ENCODE measurements at places on chromosomes 3 and 15.
A peak's percentile ranks its signal among the peaks of the same experiment; 100 is the strongest.

- DNase-seq: no peak
These were observed 30.8 kb downstream of the LRRC28 start for GRCh38 chr15:99282121-99282520.

GRCh38 chr3:129617381-129618185, 11.1 kb upstream of the PLXND1 start:
- DNase-seq: no peak

GRCh38 chr3:71305231-71306206, 278.0 kb downstream of the FOXP1 start:
- DNase-seq: no peak

DNA sequence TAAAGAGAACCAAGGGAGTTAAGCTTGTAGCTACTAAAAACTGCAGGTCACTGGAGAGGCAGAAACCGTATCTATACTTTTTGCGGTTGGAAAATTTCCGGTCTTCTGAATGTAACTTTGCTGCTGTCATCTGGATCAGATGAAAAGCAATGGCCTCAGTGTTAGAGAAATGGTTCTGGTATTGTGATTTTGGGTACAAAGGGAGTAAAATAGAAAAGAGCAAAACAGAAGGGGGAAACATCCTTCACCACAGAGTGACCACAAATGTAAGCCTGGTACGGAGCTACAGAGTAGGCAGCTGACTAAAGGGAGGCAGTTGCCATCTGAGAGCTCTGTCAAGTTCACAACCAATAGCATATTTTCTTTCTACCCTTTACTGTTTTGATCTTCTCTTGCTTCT, 5.6 kb downstream of the CD96 start:
- DNase-seq: peak; percentile 28

DNA sequence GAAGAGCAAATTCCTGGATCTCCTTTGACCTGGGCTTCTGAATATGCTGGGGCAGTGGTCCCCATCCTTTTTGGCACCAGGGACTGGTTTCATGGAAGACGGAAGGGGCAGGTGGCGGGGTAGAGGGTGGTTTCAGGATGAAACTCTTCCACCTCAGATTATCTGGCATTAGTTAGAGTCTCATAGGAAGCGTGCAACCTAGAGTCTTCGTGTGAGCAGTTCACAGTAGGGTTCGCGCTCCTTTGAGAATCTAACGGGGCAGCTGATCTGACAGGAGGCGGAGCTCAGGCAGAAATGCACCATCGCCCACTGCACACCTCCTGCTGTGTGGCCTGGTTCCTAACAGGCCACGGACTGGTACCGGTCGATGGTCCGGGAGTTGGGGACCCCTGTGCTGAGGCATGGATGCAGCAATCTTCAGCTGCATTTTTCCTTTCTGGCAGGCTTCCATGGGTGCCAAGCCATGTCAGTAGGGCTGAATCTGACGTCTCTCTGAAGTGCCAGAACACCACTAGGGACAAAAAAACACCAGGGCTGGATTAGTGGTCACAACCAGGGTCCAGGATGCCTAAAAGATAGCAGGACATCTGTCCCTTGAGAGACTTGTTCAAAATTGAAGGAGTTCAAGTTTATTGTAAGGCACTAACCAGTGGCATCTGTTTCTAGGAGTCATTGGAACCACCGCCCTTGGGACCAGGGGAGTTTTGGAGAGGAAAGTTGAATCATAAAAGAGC, 8.4 kb upstream of the GOLGB1 start:
- DNase-seq: no peak

GRCh38 chr15:63501256-63502089, 2.9 kb upstream of the USP3 start:
- DNase-seq: peak; percentile 46

DNA sequence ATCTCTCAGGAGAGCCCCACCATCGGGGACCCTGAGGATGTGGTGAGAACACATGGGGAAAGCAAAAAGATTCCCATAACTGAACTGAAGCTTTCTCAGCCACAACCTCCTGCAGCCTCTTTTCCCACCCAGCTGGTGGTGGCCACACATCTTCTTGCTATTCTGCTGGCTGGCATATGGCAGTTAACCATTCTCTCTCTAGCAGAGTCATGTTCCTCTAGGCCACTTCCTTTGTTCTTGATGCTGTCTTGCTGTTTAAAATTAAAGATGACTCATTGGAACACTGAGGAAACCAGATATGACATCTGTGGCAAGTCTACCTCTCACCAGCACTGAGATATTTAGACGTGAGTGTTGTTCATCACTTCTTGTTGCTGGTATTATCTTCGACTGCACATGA, 180.3 kb upstream of the ROBO2 start:
- DNase-seq: no peak

GRCh38 chr3:163773136-163773535, 1305.2 kb downstream of the SI start:
- no peak for DNase-seq

- no peak for DNase-seq
These were observed 146.4 kb upstream of the LIPC start for GRCh38 chr15:58285212-58285920.

DNA sequence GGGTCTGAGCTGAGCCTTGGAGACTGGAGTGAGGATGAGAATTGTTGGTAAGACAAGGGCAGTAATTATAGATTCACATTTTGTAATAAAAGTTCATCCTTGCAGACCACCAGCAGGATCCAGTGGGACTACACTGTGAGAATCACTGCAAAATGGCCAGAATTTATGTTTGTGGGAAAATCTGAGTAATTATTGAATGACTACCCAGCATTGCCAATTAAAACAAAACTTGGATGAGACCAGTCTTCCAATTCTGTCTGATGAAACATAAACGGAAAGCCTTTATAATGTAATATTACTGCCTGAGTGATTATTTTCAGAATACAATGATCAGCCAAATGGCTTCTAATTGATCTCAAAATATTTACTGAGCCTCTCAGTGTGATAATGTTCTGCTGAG, 323.3 kb upstream of the C2CD4B start:
- DNase-seq: no peak

GRCh38 chr3:3627114-3627513, 172.1 kb upstream of the LRRN1 start:
- no peak for DNase-seq

DNA sequence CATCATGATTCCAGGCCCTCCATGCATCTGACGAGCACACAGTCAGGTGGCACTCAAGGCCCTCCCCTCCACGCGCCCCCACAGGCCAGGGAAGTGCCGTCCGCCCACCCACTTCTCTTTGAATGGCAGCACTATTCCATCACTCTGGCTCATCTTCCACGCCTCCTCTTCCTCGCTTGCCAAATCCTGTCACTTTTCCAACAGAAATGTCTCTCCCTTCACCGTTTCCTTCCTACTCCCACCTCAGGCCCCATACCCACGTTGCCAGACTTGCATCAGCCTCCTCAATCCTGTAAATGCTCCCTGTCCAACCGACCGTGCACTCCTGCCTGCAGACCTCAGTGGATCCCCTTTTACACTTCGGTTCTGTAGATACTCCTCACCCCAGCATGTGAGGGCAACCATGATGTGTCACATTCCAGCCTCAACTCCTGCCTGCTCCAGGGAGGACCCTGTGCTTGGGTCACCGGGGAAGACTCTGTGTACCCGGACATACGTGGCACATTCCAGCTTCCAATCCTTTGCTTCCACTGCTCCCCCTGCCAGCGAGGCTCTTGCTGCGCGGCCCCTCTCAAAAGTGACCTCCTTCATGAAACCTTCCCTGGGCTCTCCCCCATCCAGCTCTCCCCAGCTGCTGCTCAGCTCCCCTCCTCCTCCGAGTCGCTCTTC, 29.6 kb downstream of the ADCY5 start:
- no peak for DNase-seq

GRCh38 chr3:197728487-197728886, 8.2 kb downstream of the RUBCN start:
- DNase-seq: no peak

- DNase-seq: no peak
These were observed 17.2 kb upstream of the PLOD2 start for GRCh38 chr3:146178006-146178689.

DNA sequence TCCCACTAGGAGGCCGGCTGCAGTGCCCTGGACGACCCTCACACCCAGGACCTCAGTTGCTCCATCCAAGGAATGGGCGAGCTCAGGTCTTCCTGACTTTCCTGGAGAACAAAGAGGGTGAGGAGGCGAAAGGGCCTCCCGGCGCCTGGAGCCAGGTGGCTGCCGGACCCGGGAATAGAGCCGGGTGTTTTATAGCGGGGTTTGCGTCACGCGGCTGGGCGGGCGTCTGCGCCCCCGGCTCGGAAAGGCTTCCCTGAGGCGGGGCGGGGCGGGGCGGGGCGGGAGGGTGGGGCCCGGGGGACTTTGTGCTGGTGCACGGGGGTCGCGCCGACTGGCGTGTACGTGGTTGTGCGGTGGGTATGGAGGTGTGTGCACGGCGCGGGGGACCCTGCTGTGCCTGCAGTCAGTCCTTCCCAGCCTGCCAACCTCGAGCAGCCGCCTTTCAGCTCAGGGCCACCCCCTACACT, 4.6 kb upstream of the PRKCD start:
- DNase-seq: no peak

DNA sequence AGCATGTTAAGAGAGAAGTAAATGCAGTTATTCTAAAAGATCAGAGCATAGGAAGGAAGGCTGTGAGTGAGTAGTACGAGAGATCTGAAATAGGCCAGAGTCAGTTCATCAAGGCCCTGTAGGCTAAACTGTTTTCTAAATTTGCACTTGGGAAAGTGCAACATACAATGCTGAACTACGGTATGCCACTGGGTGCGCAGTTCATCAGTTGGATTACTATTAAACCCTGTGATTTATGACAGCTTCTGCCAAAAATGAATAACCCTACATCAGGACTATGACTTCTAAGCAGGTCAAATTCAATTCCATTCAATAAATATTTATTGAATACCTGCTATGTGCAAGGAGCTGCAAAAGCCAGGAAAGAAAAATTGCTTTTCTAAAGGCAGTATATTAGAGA, 10.8 kb downstream of the CBLB start:
- DNase-seq: no peak

DNA sequence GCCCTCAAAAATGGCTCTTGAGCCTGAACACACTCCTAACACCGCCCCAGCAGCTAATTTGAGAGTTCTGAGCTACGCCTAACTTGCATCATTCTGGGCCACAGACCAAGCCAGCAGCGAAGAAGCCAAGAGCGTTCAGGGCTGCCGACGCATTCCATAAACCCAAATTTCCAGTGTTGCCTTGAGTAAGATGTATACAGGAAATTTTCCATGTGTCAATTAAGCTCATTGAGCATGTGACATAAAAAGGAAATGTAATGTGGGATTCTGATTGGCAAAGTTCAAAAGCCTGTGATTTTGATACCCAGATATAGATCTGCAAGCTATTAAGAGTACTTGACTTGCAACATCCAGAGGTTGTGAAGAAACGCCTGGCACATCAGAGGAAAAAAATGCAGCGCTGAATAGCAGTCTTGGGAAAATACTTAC, 148.6 kb upstream of the NR2F2 start:
- no peak for DNase-seq

GRCh38 chr3:150179330-150179729, 208.6 kb upstream of the PFN2 start:
- DNase-seq: no peak

- DNase-seq: no peak
These were observed 124.3 kb downstream of the CHSY1 start for GRCh38 chr15:101127506-101128076.

GRCh38 chr15:73838831-73839426, 34.4 kb upstream of the TBC1D21 start:
- DNase-seq: no peak

GRCh38 chr15:101480613-101481380, 8.7 kb downstream of the PCSK6 start:
- DNase-seq: no peak

- DNase-seq: no peak
These were observed 104.0 kb downstream of the CYP19A1 start for GRCh38 chr15:51234176-51234927.

DNA sequence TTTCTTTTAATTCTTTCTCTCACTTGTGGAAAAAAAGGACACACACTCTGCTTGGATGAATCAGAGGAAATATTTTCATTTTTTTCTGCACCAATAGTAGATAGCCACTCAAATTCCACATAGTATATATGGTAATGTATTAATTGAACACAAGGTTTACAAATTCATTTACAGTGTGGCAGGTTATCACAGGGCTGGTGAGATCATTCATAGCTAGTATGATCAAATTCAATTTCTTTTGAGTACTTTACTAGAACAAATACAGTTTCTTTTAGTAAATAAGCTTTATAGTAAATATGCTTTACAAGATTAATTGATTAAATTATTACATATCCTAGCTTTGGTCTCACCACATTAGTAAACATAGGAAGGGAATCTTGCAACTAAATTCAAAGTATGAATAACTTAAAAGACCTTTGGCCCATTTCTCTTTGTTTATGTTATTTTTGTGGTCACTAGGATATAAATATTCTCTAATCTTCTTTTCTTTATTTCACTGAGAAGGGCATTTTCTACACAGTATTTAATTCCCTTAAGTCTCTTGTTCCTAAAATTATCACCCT, 40.1 kb upstream of the PARP14 start:
- no peak for DNase-seq

Data from effector CD4-positive, alpha-beta T cell (primary cell).